ENCODE measurements at places on chromosomes 11 and 22.

DNA sequence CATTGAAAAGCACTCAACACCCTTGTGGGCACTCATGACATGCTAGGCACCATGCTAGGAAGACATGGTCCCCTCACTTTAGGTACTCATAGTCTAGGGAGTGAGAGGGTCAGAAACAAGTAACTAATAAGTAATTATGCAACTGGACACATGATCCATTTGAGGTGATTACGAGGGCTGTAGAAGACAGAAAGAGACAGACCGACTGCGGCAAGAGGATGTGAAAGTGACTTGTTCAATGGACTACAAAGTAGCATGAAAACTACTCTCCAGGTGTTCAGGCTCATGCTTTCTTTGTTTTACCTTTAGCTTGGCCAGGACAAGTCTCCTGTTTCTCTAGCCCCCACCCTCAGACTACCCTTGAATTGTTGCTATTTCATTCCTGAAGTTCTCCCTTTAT is 310.8 kb upstream of the SORL1-AS1 start:
- DNase-seq, result no peak

DNA sequence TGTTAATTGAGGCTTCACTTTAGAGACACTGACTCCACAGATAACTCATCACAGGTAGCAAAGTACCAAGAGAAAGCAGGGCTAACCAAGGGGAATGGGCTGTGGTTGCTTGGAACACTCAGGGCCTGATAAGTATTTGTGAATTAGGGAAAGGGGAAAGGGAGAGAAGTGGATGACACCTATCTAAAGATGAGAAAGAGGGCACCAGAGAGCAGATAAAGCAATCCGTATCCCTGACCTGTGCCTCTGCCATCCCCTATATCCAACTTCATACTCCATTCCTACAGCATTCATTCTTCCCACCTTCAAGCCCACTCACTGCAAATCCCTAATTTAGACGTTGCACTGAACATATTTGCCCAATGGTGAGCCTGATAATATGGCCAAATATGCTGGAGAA is 43.0 kb upstream of the API5 start:
- no peak for DNase-seq

DNA sequence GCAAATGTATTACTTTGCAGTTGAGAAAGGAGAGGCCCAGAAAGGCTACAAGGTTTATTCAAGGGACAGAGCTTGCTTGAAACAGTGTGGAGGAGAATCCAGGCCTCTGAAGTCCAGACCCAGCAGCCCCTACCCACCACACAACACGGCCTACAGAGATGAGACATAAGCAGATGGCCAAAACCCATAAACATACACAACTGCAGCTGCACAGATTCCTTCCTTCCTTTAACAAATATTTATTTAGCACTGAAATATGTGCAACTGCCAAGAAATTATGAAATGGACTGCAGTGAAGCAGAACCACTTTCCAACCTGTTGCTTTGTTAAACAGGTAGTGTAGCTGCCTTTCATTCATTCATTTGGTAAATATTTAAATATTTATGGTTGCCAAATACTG is 122.3 kb downstream of the SPATA19 start:
- no peak for DNase-seq

DNA sequence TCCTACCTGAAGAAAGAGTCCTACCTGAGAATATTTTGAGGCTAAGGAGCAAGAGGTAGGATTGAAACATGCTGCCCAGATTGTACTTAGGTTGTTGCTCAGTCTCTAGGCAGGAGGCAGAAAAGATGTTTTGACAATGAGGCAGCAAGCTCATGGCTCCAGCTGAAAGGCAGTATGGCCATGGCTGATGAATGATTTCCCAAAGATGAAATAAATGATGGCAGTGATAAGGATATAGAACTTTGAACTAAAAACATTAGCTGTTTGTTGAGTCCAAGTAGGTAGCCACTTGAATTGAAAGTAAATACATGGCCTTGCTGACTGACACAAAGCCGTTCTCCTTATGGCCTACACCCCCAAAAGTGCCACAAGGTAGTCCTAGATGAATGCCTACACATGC is 6.8 kb upstream of the NEU3 start:
- DNase-seq, result no peak

GRCh38 chr22:37212174-37212906 is at the start of gene SSTR3:
Gene SSTR3, minus strand, starts transcription at chr22:37212477. Its CDS starts 4,674 bp downstream, at chr22:37207803.
- DNase-seq, result no peak

- peak; percentile 27 for DNase-seq
Observed at GRCh38 chr11:44624761-44625221, 59.3 kb downstream of the CD82 start.

DNA sequence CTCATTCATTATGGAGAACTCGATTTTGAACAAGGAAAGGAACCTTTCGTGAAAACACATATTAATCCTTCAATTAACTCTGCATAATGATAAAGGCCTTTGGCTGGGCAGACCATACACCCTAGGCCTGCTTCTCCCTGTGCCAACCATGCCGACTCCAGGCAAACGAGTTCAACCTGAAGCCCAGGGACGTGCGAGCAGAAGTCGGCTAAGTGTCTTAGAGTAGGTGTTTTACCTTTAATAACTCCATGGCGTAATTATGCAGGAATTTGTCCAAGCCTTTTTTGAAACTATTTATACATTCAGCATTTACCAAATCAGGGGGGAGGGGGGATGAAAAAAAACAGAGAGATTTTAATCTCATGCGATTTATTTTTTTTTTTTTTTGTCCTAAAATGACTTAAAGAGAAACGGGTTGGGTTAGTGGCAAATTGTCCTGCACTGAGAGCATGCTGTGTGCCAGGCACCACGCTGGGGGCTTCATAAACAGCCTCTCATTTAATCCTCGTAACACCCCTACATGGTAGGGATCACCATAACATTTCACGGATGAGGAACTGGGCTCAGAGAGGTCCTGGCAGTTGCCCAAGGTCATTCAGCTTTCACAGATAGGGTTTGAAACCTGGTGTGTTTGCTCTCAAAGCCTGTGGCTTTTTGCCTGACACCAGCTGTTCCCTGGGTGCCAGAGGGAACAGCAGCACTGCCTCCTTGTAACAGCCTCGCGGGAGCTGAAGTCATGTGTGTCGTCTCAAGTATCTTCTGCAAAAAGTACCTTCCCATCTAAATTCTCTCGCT is 423.9 kb downstream of the MN1 start:
- DNase-seq, result no peak

- no peak for DNase-seq
Observed at GRCh38 chr11:69227271-69227670, 66.7 kb upstream of the MYEOV start.

DNA sequence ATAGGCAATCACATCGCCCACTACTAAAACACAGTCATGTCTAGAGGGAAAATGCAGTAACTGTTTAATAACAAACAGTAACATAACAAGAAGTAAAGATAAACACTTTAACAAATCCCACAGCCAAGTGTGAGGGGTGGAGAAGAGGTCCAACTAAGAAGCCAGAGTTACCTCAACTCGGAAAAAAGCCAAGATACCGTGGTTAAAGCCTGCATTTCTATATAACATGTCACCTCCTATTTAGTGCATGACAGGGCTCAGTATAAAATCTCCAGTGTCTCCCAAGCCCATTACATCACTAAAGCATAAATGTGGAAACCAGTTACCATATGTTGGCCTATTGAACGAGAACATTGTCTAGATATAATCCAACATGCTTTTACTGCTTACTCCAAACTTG is 281.7 kb downstream of the LRRC4C start:
- DNase-seq, result no peak

Measured in activated CD4-positive, CD25-positive, alpha-beta regulatory T cell treated with anti-CD3 and anti-CD28 coated beads, Interleukin-2, amount 50 U/mL, for 72 hours (primary cell).